ENCODE measurements at places on chromosomes 3 and 15.
A peak's percentile ranks its signal among the peaks of the same experiment; 100 is the strongest.

- DNase-seq: no peak
Measured at GRCh38 chr3:18527691-18528090, 102.6 kb upstream of the SATB1 start.

DNA sequence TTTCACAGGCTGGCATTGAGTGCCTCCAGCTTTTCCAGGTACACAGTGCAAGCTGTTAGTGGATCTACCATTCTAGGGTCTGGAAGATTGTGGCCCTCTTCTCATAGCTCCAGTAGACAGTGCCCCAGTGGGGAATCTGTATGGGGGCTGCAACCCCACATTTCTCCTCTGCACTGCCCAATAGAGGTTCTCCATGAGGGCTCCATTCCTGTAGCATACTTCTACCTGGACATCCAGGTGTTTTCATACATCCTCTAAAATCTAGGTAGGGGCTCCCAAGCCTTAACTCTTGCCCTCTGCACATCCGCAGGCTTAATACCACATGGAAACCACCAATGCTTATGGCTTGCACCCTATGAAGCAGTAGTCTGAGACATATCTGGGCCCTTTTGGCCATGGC lies 15.1 kb upstream of the CCR2 start:
- DNase-seq: no peak

DNA sequence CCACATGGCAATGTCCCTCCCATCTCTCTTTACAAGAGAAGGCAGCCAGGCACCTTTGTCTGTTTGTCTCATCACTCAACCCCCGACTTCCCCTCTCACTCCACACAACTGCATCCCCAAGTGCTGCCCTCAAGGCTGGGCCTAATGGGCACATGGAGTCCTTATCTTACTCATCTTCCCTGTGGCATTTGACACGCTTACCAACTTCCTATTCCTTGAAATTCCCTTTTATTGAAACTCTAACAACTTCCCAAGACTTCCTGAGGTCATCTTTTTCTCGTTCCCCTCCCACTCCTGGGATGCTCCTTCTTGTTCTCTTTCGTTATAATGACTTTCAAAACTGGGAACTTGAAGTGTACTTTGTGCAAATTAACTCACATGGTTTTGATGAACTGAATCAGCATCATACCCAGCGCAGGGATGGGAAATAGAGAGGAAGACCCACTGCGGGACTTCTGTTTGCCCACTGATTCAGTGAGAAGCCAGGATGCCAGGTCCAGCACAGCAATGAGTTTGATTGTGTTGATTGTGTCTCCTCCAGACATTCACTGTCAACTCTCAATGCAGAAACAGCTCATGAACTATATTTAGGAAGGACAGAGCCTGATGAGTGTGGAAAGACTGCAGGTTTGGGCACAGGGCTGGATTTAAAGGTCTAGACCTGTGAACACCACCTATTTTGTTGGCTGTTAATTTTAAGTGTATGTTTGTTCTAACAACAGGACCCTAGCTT lies 104.7 kb upstream of the TNIK start:
- peak; percentile 94 for DNase-seq

- no peak for DNase-seq
Measured at GRCh38 chr15:91307601-91308000, 207.5 kb downstream of the SV2B start.

GRCh38 chr3:171320750-171321558 lies 139.3 kb downstream of the TNIK start:
- peak; percentile 19 for DNase-seq

- no peak for DNase-seq
Measured at GRCh38 chr3:131564812-131565211, 62.0 kb upstream of the MRPL3 start.

- DNase-seq: peak; percentile 71
Measured at GRCh38 chr15:31867536-31868442, 162.5 kb upstream of the CHRNA7 start.

DNA sequence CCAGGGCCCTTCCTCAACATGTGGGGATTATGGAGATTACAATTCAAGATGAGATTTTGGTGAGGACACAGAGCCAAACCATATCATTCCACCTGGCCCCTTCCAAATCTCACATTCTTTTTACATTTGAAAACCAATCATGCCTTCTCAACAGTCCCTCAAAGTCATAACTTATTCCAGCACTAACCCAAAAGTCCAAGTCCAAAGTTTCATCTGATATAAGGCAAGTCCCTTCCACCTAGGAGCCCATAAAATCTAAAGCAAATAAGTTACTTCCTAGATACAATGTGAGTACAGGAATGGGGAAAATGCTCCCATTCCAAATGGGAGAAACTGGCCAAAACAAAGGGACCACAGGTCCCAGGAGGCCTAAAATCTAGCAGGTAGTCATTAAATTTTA lies 309.5 kb upstream of the SLITRK3 start:
- no peak for DNase-seq

GRCh38 chr3:36482880-36483279 lies 102.6 kb downstream of the STAC start:
- DNase-seq: no peak

- DNase-seq: peak; percentile 50
Measured at GRCh38 chr3:184381261-184382224, 1.7 kb downstream of the CHRD start.

- no peak for DNase-seq
Measured at GRCh38 chr3:27625864-27626263, 96.3 kb downstream of the EOMES start.

DNA sequence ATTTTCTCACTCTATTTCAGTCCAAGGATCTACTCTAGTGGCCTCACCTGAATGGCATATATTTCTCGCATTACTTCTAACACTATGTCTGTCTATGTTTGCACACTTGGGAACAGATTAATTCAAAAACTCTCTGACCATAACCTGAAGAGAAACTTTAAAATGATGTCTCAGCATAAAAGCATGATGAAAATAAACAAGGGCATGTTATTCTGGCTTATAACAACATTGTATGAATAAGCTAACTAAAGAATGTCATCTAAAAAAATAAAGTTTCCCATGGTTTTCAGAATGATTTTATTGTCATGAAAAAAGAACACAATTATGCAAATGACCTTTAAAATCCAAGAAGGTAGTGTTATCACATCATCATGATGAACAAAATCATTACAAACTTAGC lies 85.5 kb upstream of the ROBO2 start:
- no peak for DNase-seq

DNA sequence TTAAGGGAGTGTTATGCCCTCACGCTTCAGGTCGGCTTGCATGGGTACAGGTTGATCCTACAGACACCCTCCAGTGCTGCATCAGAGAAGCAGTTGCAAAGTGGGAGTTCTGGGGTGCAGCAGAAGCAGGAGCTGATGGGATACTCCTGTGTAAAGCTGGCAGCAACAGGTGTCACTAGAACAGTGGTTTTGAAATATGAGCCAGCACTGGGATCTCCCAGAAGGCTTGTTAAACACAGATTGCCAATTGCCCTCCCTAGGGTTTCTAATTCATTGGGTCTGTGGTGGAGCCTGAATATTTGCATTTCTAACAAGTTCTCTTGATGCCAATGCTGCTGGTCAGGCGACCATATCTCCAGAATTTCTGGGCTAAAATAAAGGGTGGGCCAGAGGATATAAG lies 350.4 kb downstream of the CLSTN2 start:
- DNase-seq: no peak

DNA sequence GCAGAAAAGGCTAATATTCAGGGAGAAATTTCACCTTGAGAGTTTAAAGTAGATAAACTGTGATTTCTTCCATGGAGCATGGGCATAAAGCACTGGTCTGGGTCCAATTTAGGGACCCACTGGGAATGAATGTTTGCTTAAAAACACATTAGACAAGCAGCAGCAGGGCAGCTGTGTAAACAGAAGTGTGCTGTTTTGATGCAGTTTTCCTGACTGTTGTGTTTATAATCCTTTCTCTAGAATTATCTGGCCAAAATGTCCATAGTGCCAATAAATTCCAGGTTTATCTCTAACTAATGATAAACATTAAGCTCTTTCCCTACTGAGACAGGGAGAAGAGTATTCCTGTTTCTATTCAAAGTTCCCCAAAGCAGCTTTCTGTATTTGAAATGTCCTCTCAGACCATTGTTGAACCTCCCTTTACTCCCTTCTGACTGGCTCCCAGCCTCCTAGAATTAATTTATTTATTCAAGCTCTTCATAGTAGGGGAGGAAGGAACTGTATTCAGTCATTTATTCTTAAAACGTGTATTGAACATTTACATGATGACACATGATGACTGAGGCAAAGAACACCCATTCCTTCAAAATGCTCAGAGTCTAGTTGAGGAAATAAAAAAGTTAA lies 7.0 kb upstream of the TM4SF18 start:
- peak; percentile 15 for DNase-seq

GRCh38 chr15:95590533-95591044 lies 739.9 kb upstream of the NR2F2 start:
- no peak for DNase-seq

- DNase-seq: no peak
Measured at GRCh38 chr15:39365161-39365560, 215.7 kb upstream of the THBS1 start.

DNA sequence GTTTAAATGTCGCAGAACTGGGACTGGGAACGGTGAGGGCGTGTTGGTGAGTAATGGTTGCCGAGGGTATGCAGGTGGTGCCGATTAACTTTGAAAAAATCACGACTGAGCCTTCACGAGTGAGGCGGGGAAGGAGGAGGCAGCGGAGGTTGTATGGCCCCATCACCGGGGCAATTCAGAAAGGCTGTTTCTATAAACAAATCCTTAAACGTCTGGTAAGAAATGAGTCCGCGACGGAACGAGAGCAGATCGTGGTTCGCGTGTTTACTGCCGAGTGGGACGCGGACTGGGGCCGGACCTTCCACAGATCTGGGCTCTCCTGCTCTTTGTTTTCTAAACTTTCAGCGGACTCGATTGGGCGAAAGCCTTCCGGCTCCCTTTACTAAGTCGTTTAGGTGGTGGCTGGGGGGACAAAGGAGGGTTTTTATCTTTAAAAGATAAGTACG lies 2.7 kb downstream of the IGF1R start:
- peak; percentile 15 for DNase-seq

DNA sequence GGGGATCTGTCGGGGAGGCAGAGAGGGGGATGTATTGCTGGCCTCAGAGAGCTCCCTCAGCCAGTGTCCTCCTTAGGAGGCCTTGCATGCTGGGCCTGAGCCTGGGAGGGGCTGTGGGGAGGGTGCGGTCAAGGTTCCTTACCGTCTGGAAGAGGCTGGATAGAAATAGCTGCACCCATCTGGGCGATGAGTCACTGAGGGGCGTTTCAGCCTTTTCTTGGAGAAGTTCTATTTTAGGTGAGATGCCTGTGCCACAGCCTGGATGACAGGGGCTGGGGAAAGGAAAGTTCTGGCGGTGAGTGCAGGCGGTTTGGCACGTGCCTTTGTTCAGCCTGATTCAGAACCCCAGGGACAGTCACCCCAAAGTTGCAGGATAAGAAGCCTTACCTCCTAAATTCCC lies 35.7 kb upstream of the APEH start:
- DNase-seq: no peak

DNA sequence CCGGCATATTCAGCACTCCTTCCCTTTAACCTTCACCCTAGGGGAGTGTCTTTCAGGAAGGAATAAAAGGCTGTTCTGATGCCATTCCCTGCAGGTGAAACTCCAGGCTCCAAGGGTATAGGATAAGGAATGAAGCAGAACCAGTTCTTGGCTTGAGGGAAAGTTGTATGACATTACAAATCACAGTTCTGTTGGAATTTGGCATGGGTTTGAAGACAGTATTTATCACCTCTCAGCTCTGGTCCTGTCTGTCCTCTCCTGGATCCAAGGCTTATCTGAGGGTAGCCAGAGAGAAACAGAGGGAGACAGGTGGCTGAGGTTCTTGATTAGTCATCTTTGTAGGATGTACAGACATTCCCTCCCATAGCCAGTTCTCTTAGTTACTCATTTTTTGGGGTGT lies 37.1 kb downstream of the RAB11A start:
- no peak for DNase-seq

DNA sequence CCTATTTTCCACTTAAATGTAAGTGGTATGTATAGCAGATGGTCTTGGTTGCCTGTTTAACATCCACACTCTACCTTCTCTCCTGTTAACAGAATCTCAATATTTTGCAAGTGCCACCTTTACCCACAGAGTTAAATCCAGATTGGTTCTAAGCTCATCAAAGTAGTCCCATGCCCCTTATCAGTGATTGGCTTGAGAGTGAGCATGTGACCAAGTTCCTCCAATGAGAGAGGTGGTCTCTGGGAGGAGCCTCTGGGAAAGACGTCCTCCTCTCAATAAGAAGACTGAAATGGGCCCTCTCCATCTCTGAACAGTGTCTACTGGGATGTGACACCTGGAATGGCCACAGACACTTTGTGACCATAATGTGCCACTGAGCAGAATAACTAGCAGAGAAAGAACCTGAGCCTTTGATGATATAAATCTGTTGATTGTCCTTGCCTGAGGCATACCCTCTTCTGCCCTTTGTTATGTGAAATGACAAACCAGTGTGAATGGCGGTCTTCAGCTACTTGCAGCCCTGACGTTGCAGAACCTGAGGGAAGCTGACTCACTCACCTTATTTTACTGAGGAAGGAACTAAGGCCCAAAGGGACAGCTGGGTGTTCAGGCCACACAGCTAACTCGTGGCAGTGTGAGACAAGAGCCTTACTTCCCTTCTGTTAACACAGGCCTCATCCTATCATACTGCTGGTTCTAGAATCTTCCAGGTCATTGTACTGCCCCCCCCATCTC lies 42.4 kb upstream of the LARS2 start:
- no peak for DNase-seq

DNA sequence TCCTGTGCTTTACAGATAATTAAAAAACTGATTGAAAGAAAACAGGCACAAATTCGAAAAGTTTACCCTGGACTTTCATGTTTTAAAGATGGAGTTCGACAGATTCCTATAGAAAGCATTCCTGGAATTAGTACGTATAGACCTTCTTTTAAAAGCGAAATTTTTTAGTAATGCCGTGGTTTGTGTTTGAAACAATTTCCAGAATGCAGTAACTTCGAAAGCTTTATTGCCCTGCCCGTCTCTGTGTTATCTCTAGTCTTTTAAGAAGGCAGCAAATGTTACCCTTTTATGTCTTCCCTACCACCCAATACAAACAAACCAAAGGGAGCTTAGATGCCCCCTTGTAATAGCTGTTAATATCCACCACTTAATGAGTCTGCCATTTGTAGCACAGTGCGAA lies 39.7 kb downstream of the SGO1 start:
- DNase-seq: no peak

DNA sequence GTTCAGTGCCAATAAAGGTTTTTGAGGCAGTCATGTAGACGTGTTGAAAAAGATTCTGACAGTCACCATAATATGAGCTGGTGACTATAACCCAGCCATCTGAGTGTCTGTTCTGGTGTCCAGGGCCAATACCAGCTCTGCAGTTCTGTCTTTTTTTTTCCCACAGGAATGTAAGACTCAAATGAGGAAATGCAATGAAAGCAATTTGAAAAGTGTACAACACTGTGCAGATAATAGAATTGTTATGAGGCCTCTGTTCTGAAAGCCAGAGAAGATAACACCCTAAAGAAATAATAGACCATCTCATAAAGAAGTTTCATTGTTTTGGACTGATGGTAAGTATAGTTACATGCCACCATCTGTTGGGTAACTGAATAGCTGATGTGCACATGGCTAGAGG lies 57.1 kb downstream of the CLDN1 start:
- no peak for DNase-seq

DNA sequence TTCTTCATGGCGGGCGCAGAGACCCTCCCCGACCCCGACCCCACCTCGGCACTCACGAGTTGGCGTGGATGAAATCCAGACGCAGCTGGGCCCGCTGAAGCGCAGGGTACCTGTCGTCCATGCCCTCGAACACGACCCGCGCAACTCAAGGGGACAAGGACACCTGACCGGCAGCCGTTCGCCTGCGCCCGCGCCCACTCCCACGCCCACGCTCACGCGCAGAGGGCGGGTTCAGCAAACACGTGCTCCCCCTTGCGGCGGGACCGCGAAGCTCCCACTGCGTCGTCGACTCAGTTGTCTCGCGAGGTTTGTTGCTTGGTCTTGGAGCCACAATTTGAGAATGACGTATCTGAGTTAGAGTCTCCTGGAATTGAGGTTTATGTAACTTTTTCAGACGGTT lies at the start of gene MORC1:
TSS of gene MORC1 (minus strand) at position 196 of the 400 bp plus-strand sequence. CDS start at position 121, 75 bp downstream.
- DNase-seq: no peak
